ENCODE measurements at places on chromosomes 3 and 15. TPM values are rescaled to one million over a fixed set of nuclear protein-coding genes. Genes with fewer than 3 reads are reported as not detected.
A peak's percentile ranks its signal among the peaks of the same experiment; 100 is the strongest.

The WDR93 gene
- 3.7 TPM for polyA plus RNA-seq

The SCN11A gene
- polyA plus RNA-seq: 1.8 TPM

The VILL gene
- 9.9 TPM for polyA plus RNA-seq

The MEGF11 gene
- polyA plus RNA-seq: 3.9 TPM

The IMPG2 gene
- 0.76 TPM for polyA plus RNA-seq

DNA sequence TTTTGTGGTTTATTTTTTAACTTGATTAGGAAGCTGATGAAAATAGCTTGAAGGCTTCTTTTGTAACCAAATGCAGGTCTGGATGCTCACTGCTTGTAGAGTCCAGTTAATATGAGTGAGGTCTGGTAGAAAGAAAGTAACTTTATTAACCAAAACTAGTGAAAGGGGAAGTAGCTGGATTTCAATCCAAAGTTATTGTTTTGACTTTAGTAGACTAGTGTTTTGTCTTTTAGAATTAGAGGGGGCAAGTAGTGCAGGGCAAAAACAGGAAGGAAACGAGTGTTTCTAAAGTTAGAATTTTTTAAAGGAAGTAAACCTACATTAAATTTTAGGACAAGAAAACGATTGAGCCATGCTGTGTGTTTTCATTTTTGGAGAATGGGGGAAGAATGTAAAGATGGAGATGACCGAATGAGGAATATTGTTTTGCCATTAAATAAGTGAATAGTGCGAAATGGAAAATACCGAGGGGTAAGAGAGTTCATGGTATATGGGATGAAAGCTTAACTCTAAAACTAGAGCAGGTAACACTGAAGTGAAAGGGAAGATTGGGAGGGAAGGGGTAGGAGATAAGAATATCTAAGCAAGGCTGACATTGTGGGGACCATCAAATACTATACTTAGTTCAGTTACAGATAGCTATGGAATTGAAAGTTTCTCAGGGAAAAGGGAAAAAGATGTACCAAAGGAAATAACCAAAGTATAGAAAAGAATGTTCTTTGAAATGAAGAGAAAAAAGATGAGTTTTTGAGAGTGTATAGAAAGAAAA, 40.0 kb downstream of the USP3 start:
- DNase-seq: no peak

- DNase-seq: peak; percentile 44
Observed at GRCh38 chr15:28975766-28976179, 90.0 kb downstream of the APBA2 start.

DNA sequence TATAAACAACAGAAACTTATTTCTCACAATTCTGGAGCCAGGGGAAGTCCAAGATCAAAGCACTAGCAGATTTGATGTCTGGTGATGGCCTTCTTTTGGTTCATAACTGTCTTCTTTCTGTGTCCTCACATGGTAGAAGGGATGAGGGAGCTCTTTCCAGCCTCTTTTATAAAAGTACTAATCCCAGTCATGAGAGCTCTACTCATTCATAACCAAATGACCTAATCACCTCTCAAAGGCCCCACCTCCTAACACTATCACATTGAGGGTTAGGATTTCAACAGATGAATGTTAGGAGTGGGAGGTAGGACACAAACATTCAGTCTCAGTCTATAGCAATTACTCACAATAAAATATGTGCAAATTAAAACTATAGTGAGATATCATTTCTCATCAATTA, 50.1 kb upstream of the UBE2E2 start:
- no peak for DNase-seq

DNA sequence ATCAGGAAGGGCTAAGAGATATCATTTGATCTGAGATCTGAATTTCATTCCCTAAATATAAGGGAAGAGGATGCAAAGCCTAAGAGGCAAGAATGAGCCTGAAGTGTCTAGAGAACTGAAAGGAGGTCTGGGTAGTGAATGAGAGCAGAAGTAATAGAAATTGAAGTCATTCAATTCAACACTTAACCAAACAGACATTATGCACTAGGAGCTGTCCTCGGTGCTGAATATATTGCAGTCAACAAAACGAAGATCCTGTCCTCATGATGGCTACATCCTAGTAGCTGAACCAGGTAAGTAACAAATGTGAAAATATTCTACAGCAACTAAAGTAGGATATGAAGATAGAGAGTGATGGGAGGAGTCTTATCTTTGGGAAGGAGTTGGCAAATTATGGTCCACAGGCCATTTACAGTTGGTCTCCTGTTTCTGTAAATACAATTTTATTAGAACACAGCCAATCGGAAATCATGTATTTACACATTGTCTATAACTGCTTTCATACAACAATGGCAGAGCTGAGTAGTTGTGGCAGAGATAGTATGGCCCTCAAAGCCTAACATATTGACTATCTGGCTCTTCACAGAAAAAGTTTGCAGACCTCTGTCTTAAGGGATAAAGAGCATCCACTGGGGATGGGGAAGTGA, 192.9 kb upstream of the CADPS start:
- peak; percentile 79 for DNase-seq
